ENCODE measurements at places on chromosomes 1 and 21.

DNA sequence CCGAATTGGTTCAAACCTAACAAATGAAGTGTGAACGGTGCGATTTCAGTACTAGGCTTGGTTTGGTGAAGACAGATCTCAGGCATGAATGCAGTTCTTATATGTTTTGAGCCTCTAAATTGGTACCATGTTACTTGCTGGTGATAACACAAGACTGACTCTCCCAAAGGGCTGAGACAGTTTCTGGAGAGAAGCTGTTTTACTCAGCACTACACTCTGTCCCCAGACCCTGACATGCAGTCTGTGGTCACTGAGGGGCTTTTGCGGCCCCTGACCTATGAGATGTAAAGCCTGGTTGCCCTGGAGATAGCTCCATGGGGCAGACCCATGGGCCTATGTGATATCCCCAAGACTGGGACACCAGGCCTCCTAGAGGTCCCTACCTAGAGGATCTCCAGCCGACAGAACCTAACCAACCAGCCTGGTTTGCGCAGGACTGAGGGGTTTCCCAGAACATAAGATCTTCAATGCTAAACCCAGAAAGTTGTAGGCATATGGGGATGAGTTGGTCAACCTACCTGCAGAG is 19.4 kb upstream of the FOXE3 start:
- no peak for DNase-seq

GRCh38 chr1:224333939-224334786 is 4.2 kb upstream of the NVL start:
- no peak for DNase-seq

GRCh38 chr21:18759751-18760161 is 356.2 kb upstream of the TMPRSS15 start:
- no peak for DNase-seq

- DNase-seq = no peak
Observed at GRCh38 chr1:91600431-91601337, 100.0 kb downstream of the CDC7 start.

DNA sequence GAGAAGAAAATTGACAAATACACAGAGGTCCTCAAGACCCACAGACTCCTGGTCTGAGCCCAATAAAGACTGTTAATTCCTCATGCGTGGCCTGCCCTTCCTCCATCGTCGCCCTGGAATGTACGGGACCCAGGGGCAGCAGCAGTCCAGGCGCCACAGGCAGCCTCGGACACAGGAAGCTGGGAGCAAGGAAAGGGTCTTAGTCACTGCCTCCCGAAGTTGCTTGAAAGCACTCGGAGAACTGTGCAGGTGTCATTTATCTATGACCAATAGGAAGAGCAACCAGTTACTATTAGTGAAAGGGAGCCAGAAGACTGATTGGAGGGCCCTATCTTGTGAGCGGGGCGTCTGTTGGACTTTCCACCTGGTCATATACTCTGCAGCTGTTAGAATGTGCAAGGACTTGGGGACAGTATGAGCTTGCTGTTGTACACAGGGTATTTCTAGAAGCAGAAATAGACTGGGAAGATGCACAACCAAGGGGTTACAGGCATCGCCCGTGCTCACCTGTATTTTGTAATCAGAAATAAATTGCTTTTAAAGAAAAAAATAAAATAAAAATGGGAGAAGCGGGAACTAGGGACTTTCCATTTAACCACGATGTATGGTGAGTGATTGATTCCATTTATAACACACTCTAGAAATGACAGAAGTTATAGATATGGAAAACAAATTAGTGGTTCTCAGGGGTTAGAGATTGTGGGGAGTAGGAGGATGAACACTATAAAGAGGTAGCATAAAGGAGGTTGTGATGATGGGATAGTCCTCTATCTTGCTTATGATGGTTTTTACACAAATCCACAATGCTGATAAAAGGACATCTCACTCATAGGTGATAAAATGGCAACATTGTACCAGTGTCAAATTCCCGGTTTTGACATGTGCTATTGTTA is 244.7 kb downstream of the MRPL39 start:
- no peak for DNase-seq

DNA sequence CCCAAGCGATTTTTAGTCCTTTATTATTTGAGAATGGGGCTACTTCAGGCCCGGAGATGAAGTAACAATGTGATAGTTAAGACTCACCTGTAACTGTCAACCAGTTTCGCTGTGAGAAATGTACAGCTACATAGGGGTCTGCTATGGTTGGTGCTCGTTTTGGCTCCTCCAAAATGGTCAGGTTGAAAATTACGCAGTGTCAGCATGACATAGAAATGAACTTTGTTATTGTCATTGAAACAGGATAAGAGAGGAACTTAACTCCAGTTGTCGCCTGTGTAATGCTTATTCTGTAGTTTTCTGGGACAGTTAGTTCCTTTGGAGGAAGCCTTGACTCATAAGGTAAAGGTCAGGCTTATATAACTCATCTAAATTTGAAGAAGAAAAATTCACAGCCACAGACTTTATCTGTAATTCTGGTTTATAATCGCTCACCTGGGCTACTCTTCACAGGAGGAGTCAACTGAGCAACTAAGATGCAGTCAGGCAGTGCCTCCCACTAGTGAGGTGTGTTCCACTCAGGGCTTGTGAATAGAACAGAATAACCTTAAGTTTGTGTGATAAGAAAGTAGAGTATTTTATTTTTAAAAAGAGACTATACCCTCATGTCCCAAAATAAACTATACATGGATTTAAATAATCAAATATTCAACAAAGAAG is 130.9 kb downstream of the CD247 start:
- no peak for DNase-seq

GRCh38 chr21:44086636-44087425 is 20.4 kb upstream of the PWP2 start:
- DNase-seq = no peak

DNA sequence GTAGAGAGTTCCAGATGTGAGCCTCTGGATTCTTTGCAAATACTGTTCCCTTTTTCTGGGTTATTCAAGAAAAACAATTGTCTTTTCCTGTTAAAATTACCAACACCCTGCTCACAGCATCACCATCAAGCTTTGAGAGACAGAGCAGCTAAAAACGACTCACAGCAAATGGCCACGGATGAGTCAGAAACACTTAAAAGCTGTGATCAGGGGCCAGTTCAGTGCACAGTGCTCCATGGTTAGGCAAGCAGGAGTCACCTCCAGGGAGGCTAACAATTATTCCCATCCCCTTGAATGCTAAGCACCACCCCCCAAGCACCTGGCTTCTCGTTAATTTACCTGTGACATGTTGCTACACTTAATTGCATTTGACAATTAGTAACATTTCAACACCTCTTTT is 128.4 kb upstream of the CAMK1G start:
- peak; percentile 14 for DNase-seq

DNA sequence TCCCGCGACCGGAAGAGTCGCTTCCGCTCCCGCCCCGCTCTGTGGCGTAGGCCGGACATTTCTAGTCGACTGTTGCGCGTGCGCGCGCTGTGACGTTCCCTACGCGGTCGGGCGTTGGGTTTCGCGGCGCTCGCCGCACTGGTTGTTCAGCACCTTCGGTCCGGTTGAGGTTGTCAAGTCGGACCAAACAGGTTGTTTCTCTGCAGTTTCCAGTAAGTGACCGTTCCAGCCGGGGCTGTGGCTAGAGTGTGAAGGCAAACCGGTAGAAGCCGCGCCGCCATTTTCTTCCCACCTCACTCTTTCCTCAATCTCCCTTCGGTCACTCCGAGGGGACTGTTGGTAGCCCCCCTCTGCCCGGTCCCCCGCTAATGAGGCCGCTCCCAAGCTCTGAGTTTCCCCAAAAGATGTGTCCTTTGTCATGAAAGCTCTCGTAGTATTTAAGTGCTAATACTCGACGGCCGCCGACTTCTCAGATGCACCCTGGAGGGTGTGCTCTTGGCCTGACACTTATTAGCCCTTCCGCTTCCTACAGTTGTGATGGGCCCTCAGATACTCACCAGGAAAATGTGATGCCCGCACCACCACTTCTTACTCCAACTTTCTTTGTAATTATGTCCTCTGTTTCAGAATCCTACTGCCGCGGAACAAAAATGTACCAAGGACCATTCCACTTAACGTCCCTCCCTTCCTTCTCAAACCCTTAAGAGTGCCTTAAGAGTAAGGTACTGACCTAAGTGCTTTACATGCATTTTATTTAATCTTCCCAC is 56.3 kb downstream of the TRAF5 start:
- DNase-seq = peak; percentile 96

- no peak for DNase-seq
Observed at GRCh38 chr1:32250893-32251716, at the start of gene LCK. Gene LCK, plus strand, starts transcription at chr1:32251265. Its CDS starts 23,065 bp downstream, at chr1:32274330.

- no peak for DNase-seq
Observed at GRCh38 chr1:228393268-228393701, 13.3 kb downstream of the TRIM11 start.

DNA sequence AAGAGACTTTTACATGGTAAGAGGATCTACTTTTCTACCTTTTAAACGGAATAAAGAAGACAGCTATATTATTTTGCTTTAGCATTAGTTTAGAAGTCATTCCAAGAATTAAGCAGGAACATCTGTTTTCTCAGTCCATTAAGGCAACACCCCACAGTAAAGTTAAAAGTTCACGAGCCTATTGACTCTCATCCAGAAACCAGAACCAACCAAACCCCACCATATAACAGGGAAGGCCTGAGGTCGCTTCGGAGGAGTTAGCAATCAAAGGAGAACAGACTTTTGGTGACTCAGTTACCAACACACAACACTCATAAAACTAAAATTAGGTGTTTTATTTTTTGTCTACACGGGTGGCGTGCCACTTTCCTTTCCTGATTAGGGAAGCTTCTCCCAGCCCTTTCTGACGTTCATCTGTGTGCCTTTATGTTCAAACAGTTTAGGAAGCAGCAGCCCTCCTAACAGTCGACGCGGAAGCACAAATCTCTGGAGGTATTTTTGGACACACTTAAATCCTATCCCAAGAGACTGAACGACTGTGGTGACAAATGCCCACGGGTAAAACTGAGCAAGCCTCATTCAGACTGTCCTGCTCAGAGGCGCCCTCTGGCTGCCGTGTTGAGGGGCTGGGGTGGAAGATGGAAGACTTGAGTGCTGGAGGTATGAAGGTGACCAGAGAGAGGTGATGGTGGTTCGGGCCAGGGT is 8.6 kb upstream of the PLA2G2C start:
- DNase-seq = peak; percentile 71

- no peak for DNase-seq
Observed at GRCh38 chr1:41363591-41364320, 2.5 kb downstream of the FOXO6 start.

DNA sequence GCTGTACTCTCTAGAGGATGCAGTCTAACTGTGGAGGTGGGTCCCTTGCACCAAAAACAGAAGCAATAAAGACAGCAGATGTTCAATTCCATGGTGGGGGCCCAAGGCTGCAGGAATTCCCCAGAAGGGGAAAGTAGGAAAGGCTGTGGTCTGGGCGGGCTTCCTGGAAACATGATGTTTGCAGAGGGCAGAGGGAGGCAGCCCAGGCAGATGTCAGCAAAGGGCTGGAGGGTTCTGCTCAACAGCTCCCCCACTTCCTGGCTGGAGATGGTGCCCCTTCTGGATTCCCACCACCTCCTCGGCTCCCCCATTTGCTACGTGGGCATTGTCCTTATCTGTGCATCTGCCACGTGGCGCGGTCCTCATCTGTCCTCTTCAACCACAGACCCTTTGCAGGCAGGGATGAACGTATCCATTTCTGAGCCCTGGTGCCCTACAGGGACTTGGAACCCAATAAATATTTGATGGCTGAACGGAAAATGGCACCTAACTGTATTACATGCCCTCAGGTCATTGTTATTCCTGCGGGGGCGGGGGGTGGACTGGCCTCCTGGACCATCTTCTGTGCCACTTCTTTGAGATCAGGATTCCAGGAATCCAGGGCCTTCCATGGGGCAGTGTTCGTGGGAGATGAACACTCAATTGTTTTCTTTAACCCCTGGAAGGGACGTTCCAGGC is 8.4 kb upstream of the GUCA2B start:
- no peak for DNase-seq

DNA sequence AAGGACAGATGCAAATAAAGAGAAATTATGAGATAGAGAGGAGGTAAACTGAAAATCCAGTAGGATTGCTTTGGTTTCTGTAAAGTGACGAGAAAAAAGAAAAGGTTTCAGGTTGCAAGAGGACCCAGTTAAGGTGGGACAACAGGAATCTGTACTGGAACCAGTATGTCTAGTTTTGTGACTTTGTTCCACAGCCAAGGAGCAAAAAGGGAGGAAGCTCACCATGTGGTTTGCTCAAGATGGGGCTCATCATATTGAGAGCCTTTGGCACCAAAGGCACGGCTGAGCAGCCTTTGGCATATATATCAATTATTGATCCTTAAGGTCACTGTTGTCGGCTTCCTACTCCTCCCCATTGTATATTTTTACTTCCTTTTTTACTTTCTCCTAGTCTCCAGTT is 1.8 kb upstream of the ZDHHC18 start:
- DNase-seq = no peak

- DNase-seq = no peak
Observed at GRCh38 chr1:25813734-25814471, 5.9 kb upstream of the MTFR1L start.

- peak; percentile 42 for DNase-seq
Observed at GRCh38 chr21:16587681-16588375, 858.0 kb downstream of the USP25 start.

GRCh38 chr1:22252251-22252650 is 109.4 kb upstream of the WNT4 start:
- DNase-seq = no peak

- DNase-seq = no peak
Observed at GRCh38 chr1:7346070-7346596, 425.0 kb upstream of the VAMP3 start.

GRCh38 chr1:59020151-59020997 is 236.5 kb upstream of the JUN start:
- peak; percentile 36 for DNase-seq

DNA sequence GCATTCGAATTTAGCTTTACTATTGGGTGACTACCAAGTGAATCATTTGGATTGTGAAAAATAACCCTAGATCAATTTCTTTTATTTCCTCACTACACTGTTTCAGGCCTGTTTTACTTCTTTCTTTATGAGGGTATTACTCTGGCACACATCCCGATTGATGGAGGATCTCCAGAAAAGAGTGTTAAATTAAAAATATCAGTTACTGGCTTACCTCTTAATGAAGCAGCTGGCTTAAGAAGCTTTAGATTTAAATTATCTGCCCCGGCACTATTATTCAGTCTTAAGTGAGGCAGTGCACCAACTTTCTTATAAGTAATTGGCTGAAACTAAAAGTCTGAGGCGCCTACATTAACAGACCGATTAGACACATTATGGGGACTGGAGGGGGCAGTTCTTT is 1097.4 kb downstream of the TTLL7 start:
- DNase-seq = no peak

GRCh38 chr21:44764319-44765230 is 37.0 kb downstream of the UBE2G2 start:
- no peak for DNase-seq

DNA sequence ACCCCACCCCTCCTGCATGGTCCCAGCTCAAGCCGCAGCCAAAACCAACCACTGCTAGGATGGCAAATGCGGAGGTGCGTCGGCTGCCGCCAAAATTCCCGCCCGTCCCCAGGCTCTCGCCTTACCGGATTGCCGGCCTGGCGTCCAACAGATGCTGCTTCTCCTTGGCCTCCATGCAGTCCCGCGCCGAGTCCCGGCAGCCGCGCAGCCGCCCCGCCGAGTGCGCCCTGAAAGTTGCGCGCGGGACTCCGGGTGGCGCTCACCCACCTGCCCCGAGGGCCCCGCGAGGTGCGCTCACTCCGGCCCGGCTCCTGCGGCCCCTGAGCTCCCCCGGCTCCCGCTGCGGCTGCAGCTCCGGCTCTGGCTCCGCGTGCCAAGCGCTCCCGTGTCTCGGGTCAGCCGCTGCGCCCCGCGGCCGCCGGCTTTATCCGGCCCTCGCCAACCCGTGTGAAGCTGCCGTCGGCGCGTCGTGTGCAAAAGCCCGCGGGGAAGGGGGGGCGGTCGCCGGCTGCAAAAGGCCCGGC is at the start of gene SLC30A2:
Gene SLC30A2 (minus strand): TSS at position 397 of the 524 bp plus-strand sequence. CDS start 222 bp downstream, at position 175.
- DNase-seq = no peak

GRCh38 chr21:21664871-21665270 is 666.7 kb downstream of the NCAM2 start:
- no peak for DNase-seq
